SK-N-SH (cell line): ENCODE measurements at places on chromosomes 12 and 14. TPM values are rescaled to one million over a fixed set of nuclear protein-coding genes. Genes with fewer than 3 reads are reported as not detected.

The RDH12 gene
- not detected in 2 replicates for polyA plus RNA-seq

- H3K36me3 ChIP-seq, result no peaks in the 10 kb centered on the region
- no peak for DNase-seq
- H3K4me1 ChIP-seq, result no peaks in the 10 kb centered on the region
- H3K4me3 ChIP-seq, result no peak overlapping the region
- no peaks in the 10 kb centered on the region for H3K27me3 ChIP-seq
- H3K27ac ChIP-seq, result no peak overlapping the region
Observed at GRCh38 chr14:30796707-30797106, 77.7 kb upstream of the COCH start.

- peaks cover 13% of the 10 kb centered on the region for H3K4me1 ChIP-seq
- H3K36me3 ChIP-seq, result peaks cover 18% of the 10 kb centered on the region
- DNase-seq, result peak; percentile 98
- peak within 1 kb of the TSS; percentile 96 for H3K27ac ChIP-seq
- no peaks in the 10 kb centered on the region for H3K27me3 ChIP-seq
Observed at GRCh38 chr14:75278422-75279152, at the start of gene FOS. Gene FOS, plus strand, starts transcription at chr14:75278828. Its CDS starts 155 bp downstream, at chr14:75278983.

DNA sequence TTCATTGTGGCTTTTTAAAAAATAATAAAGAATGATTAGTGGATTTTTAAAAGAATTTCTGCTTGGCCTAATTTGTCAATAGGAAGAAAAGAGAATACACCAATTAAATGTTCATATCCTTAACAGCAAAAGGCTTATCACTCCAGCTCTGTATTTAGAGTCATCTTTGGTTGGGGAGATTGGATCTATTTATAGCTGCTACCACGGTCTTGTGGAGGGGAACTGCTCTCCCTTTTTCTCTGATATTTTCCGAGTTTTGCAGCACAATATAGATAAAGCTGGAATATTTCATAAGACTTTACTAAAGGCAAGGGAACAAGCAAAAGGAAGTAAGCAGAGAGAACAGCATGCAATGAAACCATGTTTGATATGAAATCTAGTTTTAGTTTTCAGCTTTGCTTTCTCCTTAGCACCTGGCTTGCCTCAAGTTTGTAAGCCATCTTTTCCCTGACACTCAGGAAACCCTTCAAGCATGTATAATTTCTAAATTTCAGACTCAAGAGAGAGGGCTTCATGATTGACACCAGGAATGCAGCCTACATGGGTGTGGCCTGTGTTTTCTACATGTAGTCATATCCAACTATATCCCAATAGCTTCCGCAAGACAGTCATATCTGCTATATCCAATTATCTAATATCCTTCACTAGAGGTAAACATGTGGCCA is 35.2 kb downstream of the BRMS1L start:
- no peak for DNase-seq
- no peak overlapping the region for H3K27ac ChIP-seq
- H3K4me1 ChIP-seq, result peaks cover 9% of the 10 kb centered on the region; the same call in 1 of the 2 replicates
- peaks cover 30% of the 10 kb centered on the region for H3K36me3 ChIP-seq
- H3K27me3 ChIP-seq, result no peaks in the 10 kb centered on the region

DNA sequence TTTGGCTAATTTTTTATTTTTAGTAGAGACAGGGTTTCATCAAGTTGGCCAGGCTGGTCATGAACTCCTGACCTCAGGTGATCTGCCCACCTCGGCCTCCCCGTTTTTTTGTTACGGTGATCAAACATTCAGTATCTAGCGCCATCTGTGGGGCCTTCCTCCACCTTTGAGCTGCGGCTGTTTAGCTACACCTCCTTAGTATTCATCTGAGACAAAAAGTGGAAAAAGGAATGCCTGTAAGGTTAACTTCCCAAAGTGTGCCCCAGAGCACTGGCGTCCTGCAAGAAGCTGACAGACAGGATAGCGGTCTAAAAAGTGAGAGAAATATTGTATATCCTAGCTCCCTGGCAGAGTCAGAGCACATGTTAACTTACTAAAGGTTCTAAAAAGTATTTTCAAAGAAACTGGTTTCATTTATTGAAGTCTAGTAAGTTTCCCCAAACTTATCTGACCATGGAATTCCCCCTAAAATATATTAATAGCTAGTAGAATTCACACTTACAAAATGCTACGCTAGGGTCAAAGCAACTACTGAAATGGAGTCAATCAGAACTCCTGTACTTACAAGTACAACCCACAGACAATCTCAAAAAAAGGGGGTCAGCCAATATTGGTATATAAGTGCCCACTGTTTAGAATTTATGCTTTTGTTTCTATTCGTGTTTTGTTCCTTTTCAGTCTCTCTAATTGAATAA is 59.1 kb downstream of the DUSP16 start:
- peaks cover 28% of the 10 kb centered on the region for H3K4me1 ChIP-seq
- DNase-seq, result no peak
- H3K27me3 ChIP-seq, result no peaks in the 10 kb centered on the region
- no peaks in the 10 kb centered on the region for H3K36me3 ChIP-seq
- no peak overlapping the region for H3K4me3 ChIP-seq
- peak overlapping the region; percentile 18; the same call in 1 of the 2 replicates for H3K27ac ChIP-seq

DNA sequence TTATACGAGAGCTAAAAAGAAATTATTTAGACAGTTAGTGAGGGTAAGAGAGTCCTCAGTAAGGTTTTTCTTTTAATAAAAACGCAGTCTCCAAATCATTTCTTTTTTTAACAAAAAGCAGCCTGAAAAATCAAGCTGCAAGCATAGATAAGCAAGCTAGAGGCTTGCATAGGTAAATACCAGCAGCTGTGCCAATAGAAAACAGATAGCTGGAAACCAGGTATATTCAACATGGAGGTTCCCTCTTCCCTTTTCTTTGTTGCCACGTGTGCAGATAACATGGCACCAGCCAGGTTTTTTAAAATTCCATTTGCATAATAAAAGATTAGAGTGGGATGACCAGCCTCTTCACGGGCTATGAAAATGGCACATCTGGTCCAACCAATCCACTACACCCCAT is 6.1 kb upstream of the PRKAB1 start:
- H3K27ac ChIP-seq, result no peak overlapping the region
- no peaks in the 10 kb centered on the region for H3K36me3 ChIP-seq
- H3K4me1 ChIP-seq, result peaks cover 4% of the 10 kb centered on the region
- DNase-seq, result no peak
- H3K4me3 ChIP-seq, result no peak overlapping the region
- no peaks in the 10 kb centered on the region for H3K27me3 ChIP-seq
